IPS-NIHi11 (cell line): ENCODE measurements at places on chromosomes 5 and 9.

- DNase-seq: peak; percentile 5
Observed at GRCh38 chr5:152884006-152884405, 478.9 kb upstream of the NMUR2 start.

DNA sequence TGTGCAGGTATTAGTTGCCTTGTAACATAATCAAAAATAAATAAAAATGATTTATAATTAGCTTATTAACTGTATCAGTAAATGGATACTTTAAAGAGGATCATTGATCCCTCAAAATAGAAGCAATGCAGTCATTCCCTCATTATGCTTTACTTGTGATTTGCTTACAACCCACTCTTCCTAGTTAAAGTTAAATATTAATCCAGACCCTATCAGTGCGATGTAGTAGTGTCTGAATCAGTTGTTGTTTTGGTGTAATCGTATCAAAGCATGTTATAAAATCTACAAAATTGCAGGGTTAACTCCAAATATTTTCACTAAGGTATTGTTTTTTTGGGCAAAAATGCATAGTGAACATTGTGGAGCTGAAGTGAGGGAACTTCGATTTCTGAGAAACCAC, 17.6 kb downstream of the TENT4A start:
- no peak for DNase-seq

GRCh38 chr5:157596487-157596886, 20.9 kb upstream of the ADAM19 start:
- no peak for DNase-seq

DNA sequence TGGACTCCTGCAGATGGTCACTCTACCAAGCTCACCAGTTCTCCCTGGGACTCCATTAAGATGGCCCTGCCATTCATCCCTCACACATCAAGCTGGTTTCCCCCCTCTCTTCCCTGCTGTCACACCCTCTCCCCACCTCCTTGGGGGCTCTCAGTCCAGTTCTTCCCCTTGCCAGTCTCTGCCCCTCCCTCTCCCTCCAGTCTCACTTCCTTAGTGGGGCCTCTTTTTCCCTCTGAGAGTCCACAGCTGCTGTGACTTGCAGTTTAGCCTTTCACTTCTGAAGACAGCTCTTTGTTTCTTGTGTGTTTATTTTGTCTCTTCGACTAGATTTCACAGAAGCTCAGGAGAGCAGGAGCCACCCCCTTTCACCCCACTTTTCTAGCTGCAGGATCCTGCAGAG, 10.5 kb downstream of the DOCK2 start:
- no peak for DNase-seq

DNA sequence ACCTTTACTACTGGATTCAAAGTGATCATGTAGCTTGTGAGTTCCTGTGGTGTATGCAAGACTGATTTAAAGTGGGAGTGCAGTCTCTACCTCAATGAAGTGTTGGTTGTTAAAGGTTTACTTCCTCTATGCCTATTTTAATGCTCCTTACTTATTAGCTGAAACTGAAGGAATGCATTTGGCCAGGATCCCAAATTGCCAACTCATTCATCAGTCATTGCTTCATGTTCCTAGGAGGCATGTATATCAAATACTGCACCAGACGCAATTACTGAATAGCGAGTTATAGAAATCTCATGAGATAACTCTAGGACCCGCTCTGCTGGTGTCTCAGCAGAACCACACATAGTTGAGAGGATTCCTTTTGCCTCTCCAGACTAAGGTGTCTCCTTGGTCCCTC, 143.0 kb upstream of the RPS23 start:
- no peak for DNase-seq

GRCh38 chr9:6109986-6110385, 94.6 kb upstream of the RANBP6 start:
- no peak for DNase-seq

- DNase-seq: no peak
Observed at GRCh38 chr5:33272288-33272687, 168.5 kb upstream of the TARS1 start.

- DNase-seq: no peak
Observed at GRCh38 chr5:103114440-103114839, 5.5 kb downstream of the GIN1 start.

GRCh38 chr9:18319918-18320445, 154.0 kb upstream of the ADAMTSL1 start:
- no peak for DNase-seq

DNA sequence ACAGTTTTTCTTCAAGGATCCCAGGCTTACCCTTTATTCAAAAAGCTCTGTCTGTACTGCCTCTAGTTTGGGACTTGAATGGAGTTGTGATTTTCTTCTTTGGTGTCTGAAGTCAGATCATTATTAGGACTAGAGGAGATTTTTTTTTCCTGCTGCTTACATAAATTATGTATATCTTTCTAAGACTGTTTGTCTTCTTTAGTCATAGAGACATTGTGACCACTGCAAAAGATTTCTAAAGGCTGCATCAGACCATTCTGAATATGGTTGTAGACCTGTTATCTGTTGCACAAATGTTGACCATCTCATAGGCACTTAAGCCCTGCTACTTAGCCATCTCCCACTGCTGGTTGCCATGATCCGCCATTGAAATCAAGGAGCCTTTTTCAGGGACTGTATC, 238.5 kb upstream of the SMARCA2 start:
- no peak for DNase-seq

DNA sequence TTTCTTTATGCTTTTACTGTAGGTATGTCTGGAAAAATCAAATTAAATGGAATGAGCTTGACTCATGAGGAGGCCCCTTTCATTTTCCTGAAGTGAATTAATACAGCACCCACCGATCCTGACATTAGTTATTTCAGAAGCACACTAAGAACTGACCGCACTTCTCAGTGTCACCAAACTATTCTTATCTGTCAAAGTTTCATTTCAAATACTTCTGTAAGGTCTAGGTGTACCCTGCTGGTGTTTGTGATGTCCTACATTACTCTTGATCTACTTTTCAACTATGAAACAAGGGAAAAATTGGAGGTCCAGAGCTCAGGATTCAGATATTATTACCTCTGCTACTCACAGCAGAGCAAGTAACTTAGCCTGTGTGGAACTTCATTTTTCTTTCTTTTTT, 1.8 kb upstream of the TEK start:
- no peak for DNase-seq

GRCh38 chr5:110441035-110441434, 285.4 kb downstream of the TMEM232 start:
- peak; percentile 45 for DNase-seq
